Femur (tissue), 1 donor: ENCODE measurements at places on chromosomes 5 and 9.
A peak's percentile ranks its signal among the peaks of the same experiment; 100 is the strongest.

- DNase-seq, result no peak
Observed at GRCh38 chr5:160384681-160385080, 14.3 kb upstream of the C1QTNF2 start.

- no peak for DNase-seq
Observed at GRCh38 chr5:38518341-38518740, 38.1 kb downstream of the LIFR start.

DNA sequence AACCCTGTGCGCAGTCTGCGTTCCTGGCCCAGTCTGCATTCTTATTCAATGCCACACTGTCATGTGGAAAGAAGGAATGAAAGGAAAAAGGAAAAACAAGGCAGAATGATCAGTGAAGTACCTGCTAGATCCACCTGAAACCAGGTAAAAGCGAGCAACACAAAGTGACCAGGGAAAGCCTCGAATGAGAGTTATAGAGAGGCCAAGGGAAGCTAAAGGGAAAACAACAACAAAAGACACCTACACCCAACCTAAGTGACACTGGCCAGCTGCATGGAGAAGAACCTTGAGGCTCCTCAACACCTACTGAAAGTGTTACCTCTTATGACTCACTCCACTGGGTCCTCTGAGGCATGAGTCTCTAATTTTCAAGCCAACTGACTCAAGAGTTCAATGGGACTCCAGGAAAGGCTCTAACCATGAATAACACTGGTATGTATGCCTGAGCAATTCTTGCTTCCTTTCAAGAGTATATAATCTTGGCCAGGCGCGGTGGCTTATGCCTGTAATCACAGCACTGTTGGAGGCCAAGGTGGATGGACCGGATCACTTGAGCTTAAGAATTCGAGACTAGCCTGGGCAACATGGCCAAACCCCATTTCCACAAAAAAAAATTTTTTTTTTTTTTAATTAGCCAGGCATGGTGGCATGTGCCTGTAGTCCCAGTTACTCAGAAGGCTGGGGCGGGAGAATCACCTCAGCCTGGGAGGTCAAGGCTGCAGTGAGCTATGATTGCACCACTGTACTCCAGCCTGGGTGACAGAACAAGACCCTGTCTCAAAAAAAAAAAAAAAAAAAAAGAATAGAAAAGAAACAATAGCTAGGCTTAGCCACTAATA lies 29.0 kb downstream of the MTMR12 start:
- no peak for DNase-seq

DNA sequence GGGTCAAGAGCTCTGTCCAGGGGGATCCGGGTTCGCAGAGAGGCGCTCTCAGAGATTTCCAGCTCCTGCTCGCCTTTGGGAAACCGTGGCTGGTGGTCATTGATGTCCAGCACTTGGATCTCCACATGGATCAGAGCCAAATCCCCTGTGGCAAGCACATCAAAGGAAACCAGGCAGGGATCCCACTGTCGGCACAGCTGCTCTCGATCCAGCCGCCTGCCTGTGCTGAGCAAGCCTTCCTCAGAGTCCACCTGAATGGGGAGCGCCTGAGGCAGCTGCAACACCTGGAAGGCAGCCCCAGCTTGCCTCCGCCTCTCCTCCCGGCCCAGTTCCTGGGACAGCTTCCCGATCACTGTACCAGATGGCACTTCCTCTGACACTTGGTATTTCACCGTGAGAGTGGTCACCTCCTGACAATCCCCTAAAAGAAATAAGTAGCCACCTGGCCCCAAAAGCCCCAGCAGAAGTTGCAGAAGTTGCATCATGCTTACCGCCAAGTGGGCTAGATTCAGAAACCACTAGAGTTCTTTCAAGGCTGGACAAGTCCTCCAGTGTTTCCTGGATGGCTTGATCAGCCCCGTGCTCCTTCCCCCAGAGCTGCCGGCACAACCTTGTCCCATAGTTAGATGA lies 520 bp downstream of the PCDH12 start:
- DNase-seq, result no peak

- no peak for DNase-seq
Observed at GRCh38 chr5:14659821-14660607, 4.5 kb upstream of the OTULIN start.

- no peak for DNase-seq
Observed at GRCh38 chr5:148833122-148833521, 6.7 kb downstream of the ADRB2 start.

GRCh38 chr5:138109463-138110265 lies 25.8 kb downstream of the WNT8A start:
- no peak for DNase-seq

GRCh38 chr9:20335668-20336332 lies 286.5 kb downstream of the MLLT3 start:
- no peak for DNase-seq

DNA sequence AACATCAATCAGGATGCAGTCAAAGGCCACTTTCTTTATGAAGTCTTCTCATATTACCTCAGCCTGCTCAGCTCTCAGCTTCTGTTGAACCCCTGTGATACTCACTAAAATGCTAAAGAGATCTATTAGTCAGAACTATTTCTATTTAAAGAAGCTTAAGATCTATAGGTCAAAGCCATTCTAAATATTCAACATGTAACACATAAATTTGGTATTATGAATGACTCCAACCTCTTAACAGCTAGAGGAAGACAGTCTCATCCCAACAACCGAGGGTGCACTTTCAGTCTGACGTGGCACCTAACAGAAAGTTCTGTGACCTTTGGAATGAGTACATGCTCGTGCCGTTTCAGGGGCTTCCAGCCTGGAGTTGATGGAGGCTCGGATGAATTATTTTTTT lies 301.5 kb upstream of the VLDLR start:
- no peak for DNase-seq

- DNase-seq, result no peak
Observed at GRCh38 chr9:86286278-86286677, 3.9 kb upstream of the ISCA1 start.

DNA sequence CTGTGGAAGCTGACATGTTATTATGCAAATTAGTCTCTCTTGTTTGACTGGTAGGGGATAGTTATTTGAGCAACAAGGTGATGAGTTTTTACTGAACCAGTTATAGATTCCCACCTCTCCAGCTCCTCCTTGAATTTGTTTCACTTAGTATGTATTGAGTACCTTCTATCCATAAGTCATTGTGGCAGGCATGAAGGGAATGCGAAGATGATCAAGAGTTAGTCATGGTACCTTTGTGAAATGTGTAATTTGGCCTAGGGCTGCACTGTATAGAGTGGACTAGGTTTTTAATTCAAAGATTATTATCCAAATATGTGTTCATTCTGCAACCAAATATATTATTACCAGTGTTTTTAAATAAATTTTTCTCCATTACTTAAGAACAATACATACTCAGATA lies 110.1 kb downstream of the HACD4 start:
- no peak for DNase-seq

DNA sequence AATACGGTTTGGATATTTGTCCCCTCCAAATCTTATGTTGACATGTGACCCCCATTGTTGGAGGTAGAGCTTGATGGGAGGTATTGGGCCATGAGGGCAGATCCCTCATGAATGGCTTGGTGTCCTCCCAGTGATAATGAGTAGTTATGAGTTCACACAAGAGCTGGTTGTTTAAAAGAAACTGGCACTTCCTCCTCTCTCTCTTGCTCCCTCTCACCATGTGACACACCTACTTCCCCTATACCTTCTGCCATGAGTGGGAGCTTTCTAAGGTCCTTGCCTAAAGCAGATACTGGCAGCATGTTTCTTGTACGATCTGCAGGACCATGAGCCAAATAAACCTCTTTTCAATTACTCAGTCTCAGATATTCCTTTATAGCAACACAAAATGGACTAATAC lies 132.0 kb downstream of the PIK3R1 start:
- no peak for DNase-seq

DNA sequence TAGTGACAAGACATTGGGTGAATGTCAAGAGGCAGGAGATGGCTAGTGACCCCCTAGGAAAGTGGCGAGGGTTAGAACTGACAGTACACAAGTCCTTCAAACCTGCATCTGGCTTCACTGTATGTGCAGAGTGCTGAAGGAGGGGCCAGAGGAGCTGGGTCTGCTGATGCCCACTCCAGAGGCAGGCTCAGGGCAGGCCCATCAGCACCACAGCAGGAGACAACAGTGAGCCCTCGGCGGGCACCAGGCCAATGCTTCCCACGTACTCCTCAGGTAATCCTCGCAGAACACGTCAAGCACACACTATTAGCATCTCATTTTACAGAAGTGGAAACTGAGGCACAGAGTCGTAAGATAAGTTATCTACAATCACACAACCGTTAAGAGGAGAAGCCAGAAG lies 76.1 kb upstream of the SH3PXD2B start:
- DNase-seq, result no peak

- DNase-seq, result no peak
Observed at GRCh38 chr9:15746905-15747304, 194.1 kb downstream of the CCDC171 start.

DNA sequence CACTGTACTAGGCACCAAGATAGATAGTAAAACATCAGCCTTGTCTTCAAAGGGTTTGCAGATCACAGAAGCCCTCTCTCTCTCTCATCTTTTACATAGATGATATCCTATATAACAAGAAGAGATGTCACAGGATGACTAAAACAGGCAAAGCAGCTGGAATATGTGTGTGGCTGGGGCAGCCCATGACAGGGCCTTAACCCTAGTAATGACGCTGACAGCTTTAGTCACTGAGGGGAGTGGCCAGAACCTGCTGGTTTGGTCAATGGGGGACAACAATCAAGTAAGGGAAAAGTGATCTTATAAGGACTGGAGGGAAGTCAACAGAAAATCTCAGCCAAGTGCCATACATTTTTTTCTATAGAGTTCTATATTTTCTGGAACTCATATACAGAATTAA lies 41.9 kb upstream of the RIC1 start:
- no peak for DNase-seq

GRCh38 chr5:1133510-1134201 lies 21.8 kb upstream of the SLC12A7 start:
- peak; percentile 68 for DNase-seq

DNA sequence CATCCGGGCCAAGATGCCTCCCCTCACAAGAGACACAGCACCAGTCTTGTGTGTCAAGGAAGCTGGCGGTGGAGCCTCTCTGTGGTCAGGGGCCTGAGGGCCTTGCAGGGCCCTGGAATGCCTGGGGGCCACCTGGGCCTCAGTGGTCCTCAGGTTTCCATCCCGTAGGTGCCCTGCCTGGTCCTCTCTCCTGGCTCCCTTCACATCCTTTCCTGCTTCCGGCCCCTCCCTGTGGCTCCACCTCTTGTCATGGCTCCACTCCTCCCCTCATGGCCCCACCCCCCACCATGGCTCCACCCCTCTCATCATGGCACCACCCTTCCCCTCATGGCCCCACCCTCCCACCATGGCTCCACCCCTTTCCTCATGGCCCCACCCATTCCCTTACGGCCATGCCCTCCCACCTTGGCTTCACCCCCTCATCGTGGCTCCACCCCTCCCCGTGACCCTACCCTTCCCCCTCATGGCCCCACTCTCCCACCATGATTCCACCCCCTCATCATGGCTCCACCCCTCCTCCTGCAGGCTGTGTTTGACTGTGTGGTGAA lies 175.8 kb downstream of the CACNA1B start:
- no peak for DNase-seq

GRCh38 chr9:110900917-110901316 lies 137.4 kb downstream of the LPAR1 start:
- no peak for DNase-seq

- DNase-seq, result no peak
Observed at GRCh38 chr9:107215381-107215780, 67.7 kb upstream of the RAD23B start.

- DNase-seq, result no peak
Observed at GRCh38 chr5:2894736-2895135, 143.3 kb upstream of the IRX2 start.

GRCh38 chr5:143055596-143056338 lies 285.6 kb downstream of the ARHGAP26 start:
- DNase-seq, result no peak

GRCh38 chr5:74665816-74666215 lies 19.2 kb upstream of the HEXB start:
- no peak for DNase-seq
